Activated CD8-positive, alpha-beta memory T cell treated with anti-CD3 and anti-CD28 coated beads for 48 hours (primary cell): ENCODE measurements at places on chromosomes 7 and 10.

- DNase-seq = no peak
Observed at GRCh38 chr10:10499839-10500238, 517.8 kb upstream of the CELF2 start.

DNA sequence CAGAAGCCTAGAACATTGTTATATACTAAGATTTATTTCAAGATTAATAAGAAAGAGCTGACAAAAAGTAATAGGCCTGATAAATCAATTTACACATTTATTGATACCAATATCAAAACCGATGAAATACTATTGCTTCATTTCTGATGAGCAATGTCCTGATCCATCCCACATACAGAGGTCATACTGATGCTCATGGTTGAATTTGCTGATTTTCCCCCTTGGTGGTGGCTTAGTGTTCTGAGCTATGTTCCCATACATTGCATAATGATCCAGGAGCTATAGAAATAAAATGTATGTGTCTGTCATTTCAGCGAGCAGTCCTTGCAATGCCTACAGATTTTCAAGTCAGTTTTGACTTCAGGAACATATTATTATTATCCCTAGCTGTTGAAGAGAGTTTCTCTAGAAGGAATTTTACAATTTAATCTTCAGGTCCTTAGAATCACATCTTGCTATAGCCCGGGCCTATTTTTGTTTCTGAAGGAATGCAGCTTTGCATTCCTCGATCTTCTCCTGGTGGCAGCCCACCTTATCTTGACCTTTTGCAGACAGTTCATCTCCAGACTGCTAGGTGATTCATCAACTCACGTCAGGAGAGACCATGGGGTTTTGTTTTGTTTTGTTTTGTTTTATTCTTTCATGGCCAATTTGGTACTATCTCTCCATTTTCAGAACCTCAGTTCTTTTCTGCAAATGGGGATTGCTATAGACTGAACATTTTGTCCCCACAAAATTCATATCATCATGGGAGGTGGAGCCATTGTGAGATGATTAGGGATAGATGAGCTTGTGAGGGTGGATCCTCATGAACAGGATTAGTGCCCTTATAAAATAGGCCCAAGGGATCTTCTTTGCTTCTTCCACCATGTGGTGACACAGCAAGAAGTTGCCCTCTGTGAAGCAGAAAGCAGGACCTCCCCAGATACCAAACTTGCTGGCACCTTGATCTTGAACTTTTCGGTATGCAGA lies 465.6 kb upstream of the IGFBP3 start:
- DNase-seq = no peak

DNA sequence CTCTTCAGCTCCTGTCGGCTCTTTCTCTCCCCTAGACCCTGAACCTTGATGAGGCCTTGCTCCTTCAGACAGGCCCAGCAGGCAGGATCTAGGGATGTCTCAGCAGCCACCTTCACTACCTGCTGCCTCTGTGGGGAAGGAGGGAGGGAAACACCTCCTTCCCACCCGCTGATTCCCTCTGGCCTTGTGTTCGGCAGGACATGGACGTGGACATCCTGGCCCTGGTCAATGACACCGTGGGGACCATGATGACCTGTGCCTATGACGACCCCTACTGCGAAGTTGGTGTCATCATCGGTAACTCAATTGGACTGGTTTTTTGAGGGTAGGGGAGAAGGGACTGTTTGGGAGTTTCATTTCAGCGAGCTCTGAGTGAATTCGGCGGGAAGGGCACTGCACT lies 20.3 kb downstream of the HKDC1 start:
- DNase-seq = no peak

GRCh38 chr10:86345296-86345858 lies 21.2 kb downstream of the GRID1 start:
- DNase-seq = no peak

- no peak for DNase-seq
Observed at GRCh38 chr10:93742633-93743349, 14.9 kb upstream of the LGI1 start.

GRCh38 chr7:21986096-21986495 lies 40.4 kb upstream of the CDCA7L start:
- DNase-seq = no peak

DNA sequence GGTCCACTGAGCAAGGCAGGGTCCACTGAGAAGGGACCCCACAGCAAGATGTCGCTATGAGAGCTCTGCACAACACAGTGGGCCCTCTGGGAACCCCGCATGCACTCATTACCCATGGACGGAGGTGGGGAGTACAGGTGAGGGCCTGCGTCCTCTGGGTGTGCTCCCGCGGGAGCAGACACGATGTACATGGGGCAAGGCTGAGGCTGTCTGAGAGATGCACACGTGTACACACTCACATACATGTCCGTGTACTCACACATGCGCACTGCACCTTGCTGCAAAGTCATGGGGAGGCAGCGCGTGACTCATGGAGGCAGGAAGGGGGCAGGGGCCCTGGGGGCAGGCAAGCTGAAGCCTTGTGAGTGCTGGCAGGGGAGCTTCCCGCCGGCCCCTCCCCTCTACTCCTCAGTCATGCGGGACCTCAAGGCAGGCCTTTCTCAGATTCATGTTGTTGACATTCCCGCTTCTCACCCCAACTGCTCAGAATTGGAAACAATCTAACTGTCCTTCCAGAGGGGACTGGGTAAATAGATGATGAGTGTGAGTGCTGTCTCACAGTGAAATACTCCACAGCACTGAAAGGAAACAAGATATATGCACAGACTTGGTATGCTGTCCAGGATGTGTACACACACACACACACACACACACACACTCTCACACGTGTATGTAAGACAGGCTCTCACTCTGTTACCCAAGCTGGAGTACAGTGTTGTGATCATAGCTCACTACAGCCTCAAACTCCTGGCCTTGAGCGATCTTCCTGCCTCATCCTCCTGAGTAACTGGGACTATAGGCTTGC lies 40.0 kb downstream of the GOLGA7B start:
- no peak for DNase-seq

GRCh38 chr7:77697535-77697831 lies 1.2 kb downstream of the RSBN1L start:
- DNase-seq = no peak

GRCh38 chr10:73446926-73447325 lies 13.6 kb upstream of the MSS51 start:
- DNase-seq = no peak

- DNase-seq = no peak
Observed at GRCh38 chr7:31776616-31777015, 89.6 kb downstream of the PPP1R17 start.

DNA sequence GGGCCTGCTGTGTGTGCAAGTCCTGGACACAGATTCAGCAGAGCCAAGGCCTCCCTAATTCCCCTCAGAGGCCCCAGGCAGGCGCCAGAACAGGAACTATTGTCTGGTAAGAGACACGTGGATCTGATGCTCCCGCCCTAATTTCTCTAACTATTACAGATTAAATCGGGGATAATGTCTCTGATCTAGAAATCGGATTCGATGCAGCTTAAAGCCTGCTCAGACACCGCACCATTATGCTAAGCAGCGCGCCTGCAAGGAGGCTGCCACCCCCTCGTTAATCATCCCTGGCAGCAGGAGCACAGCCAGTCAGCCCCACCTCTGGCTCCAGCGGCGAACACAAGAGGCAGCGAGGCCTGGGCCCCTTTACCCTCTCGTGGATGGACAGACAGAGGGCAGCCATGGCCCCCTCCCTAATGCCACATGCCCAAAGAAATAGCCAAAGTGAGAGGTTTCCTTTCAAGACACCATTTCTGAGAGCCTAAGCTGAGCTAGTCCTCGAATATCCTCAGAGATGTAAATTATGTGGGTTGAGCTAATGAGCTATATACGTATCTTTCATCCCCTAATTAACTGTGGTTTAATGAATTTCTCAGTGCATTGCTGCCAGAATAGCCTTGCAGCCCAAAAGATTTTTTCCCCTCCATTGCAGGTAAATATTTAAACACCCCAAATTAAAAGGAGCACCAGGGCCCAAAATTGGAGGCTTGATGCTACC lies 122.1 kb downstream of the GRID1 start:
- no peak for DNase-seq

DNA sequence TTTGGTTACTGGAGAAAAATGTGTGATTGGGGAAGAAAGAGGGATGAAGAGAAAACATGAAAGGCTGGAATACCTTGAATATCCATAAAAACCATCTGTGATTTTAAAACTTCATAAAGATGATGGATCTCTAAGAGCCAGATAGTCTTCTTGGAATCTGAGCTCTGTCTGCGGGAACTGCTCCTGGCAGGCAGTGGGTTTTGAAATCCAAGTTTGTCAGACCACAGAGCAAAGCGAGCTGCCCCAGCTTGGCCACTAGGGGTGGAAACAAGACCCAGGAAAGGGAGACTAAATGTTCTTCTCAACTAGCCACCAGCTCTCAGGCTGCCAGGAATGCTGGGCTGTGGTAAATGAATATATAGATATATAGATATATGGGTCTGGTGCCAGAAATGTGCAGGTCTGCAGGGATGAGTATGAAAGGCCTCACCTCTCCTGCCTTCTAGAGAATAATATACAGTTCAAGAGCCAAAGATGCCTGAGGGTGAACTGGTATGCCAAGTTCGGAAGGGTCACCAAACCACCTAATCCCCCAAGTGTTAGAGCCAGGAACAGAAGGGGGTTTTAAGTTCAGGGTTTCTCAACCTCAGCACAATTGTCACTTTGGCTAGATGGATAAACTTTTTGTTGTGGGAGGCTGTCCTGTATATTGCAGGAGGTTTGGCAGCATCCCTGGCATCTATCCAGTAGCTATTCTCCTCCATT lies 208.8 kb downstream of the KCNMA1 start:
- DNase-seq = no peak

DNA sequence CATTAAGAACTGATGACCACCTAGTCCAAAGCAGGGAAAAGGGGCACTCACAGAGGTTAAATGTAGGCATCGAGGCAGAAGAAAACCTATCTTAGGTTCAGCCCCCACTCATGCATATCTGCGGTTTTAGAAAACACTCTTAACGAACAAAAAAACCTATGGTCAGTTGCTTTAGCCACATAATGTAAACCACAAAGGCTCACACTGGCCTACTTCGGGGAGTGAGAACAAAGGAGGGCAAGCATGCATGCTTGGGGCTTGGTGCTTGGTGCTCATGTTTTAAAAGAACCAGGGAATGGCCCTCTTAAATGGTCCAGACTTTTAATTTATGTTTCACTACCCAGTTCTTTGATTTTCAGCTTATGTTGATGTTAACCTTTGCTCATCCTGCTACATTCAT lies 14.2 kb downstream of the INSYN2A start:
- no peak for DNase-seq

GRCh38 chr10:22570733-22571430 lies 143.5 kb downstream of the PIP4K2A start:
- no peak for DNase-seq

DNA sequence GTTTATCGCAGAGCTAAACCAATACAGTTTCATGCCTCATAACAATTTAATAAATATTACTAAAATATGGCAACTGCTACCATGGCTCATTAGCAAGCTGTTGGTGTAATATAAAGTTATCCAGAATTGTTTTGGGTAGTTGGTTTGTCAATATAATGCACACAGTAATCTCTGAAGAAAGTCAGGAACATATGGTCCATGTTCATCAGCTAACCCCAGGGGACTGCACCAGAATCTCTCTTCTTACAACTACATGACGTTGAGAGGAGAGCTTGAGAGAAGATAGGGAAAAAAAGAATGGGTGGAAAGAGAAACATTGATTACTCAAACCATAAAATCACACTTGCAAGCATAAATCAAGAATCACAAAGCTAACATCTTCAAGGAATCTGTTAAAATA lies 333.7 kb downstream of the NRG3 start:
- DNase-seq = no peak

GRCh38 chr10:96136810-96137209 lies 6.7 kb downstream of the ZNF518A start:
- DNase-seq = no peak

GRCh38 chr7:158819571-158820203 lies 9.6 kb downstream of the ESYT2 start:
- DNase-seq = no peak
